ENCODE measurements at places on chromosomes 7 and 10.

DNA sequence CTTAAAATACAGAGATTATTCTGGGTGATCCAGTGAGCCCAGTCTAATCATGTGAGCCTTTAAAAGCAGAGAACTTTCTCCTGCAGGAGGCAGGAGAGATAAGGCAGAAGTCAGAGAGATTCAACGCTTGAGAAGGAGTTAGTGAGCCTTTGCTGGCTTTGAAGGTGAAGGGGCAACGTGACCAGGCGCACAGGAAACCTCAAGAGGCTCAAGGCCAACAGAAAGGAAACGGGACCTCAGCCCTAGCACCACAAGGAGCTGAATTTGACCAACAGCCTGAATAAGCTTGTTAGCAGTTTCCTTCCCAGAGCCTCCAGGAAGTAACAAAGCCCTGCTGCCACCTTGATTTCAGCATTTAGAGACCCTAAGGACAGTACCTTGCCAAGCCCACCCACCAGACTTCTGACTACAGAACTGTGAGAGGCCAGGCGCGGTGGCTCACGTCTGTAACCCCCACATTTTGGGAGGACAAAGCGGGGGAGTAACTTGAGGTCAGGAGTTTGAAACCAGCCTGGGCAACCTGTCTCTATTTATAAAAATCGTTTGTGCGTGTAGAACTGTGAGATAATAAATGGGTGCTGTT is 87.3 kb upstream of the KAT6B start:
- no peak for DNase-seq

DNA sequence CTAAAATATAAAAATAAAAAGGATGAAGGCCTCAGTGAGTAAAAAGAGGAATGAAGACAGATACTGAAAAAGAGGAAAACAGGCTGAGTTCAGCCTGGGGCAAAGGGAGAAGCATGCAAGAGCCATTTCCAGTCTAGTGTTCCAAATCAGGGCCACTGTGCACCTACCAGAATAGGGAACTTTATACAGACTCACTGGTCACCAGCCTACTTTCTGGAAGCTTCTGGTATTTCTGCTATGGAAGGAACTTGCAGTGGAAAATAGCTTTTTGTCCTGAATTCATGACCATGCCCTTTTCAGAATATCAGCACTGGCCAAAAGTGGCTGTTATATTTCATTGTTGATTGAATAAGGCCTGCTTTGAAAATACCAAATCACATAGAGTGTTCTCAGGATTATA is 28.8 kb downstream of the ABRAXAS2 start:
- DNase-seq = no peak

DNA sequence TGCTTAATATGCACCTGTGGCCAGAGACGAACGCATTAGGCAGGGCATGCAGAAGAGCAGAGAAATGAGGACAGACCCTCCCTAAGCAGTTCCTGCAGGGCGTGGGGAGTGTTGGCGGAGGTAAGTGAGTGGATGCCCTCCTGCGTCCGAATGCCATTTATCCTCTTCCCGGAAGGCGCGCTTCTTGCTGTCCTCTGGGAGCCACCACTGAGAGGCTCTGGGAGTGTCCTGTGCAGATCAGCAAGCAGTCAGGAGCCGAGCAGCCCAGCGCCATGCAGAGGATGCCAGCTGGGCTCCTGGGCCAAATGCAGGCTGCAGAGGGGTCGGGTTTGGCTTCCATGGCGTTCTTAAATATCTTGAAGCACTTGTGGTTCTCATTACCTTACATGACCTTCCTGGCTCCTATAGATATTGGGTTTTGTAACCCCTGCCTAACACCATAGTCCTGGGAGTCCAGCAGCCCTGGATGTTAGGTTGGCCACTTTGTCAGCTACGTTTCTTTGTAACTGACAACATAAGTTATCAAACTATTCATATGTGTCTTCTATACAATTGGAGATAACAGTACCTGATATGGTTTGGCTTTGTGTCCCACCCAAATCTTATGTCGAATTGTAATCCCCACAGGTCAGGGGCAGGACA is 30.0 kb upstream of the SLIT1 start:
- DNase-seq = no peak

- DNase-seq = no peak
These were observed 233.5 kb upstream of the KIAA1217 start for GRCh38 chr10:23975431-23975830.
